ENCODE measurements at places on chromosomes 11 and 22.
A peak's percentile ranks its signal among the peaks of the same experiment; 100 is the strongest.

- DNase-seq, result no peak
These were observed 48.6 kb upstream of the CD82 start for GRCh38 chr11:44516688-44517507.

GRCh38 chr11:61254403-61255025 is 13.5 kb downstream of the PGA5 start:
- peak; percentile 25 for DNase-seq

- no peak for DNase-seq
These were observed 10.7 kb downstream of the STIM1 start for GRCh38 chr11:3866206-3866605.

- DNase-seq, result no peak
These were observed 41.6 kb downstream of the C11orf71 start for GRCh38 chr11:114358716-114359115.

- DNase-seq, result no peak
These were observed 565 bp downstream of the NUCB2 start for GRCh38 chr11:17277024-17277584.
